Mesendoderm (in vitro differentiated cells): ENCODE measurements at places on chromosomes 7 and 10.

DNA sequence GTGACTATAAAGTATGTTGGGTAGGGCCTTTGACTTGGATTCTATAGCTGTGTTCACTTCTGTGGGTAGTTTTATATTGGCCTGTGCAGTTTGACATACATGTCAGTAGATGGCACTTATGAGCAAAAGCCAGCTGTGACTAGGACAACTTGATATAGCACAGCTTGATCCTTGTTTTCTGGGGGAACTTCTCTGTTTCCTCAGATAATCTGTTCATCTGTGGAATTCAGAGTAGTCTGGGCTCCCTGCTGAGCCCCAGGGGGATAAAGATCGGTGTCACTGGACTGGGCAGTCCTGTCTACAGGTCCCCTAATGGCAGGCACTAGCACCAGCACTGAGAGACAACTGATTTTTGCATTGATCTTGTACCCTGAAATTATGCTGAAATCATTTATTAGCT is 25.4 kb downstream of the CYP2C9 start:
- peak; percentile 99 for DNase-seq
- H3K27me3 ChIP-seq, result no peaks in the 10 kb centered on the region
- no peaks in the 10 kb centered on the region for H3K36me3 ChIP-seq
- no peak overlapping the region for H3K4me3 ChIP-seq

DNA sequence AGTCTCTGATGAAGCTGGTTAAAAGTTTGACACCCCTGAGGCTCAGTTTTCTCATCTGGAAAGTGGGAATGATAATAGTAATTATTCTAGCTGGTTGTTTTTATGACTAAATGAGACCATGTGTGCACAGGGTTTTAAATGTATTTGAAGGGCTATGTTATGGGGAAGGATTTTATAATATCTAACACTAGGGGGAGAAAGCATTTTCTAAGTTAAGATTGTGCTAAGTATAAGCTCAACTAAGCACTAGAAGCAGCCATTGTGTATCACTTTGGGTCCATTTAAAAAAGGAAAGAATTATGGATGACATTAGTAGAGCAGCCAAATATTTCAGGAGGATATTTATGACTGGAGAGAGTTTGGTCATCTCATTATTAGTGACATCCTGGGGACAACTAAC is 49.5 kb upstream of the CREB5 start:
- no peak overlapping the region for H3K27ac ChIP-seq
- H3K27me3 ChIP-seq, result no peaks in the 10 kb centered on the region
- no peak for DNase-seq
- H3K36me3 ChIP-seq, result no peaks in the 10 kb centered on the region
- H3K4me3 ChIP-seq, result no peak overlapping the region
- H3K4me1 ChIP-seq, result no peaks in the 10 kb centered on the region

GRCh38 chr7:131325179-131325840 is 2.4 kb upstream of the MKLN1 start:
- no peak for DNase-seq
- H3K27me3 ChIP-seq, result no peaks in the 10 kb centered on the region
- H3K4me1 ChIP-seq, result peaks cover 7% of the 10 kb centered on the region
- no peak overlapping the region for H3K4me3 ChIP-seq
- H3K27ac ChIP-seq, result no peak overlapping the region
- H3K36me3 ChIP-seq, result no peaks in the 10 kb centered on the region

- no peak for DNase-seq
- H3K27me3 ChIP-seq, result no peaks in the 10 kb centered on the region
- H3K27ac ChIP-seq, result no peak overlapping the region
- H3K36me3 ChIP-seq, result peaks cover 17% of the 10 kb centered on the region
Observed at GRCh38 chr10:13331646-13332045, 16.4 kb downstream of the SEPHS1 start.

GRCh38 chr7:126065766-126066165 is 1136.1 kb upstream of the POT1 start:
- H3K27ac ChIP-seq, result no peak overlapping the region
- H3K36me3 ChIP-seq, result no peaks in the 10 kb centered on the region
- no peaks in the 10 kb centered on the region for H3K27me3 ChIP-seq
- no peak for DNase-seq

DNA sequence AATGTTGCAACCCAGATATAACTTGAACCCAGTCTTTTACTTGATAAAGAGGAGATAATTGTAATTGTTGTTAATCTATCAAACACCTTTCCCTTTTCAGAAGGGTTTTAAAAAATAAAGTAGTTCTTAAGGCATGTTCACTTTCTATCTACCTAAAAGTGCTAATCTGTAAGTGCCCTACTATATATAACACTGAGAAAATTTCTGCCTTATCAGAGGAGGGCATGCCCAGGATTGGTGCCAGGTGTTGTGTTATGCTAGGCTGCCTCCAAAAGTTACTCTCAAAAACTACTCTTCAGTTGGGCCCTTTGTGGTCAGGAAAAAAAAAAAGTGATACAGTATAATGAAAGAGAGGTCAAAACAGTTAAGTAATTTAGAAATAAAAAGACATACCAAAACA is 36.3 kb downstream of the SMNDC1 start:
- H3K4me1 ChIP-seq, result no peaks in the 10 kb centered on the region
- H3K27ac ChIP-seq, result no peak overlapping the region
- H3K4me3 ChIP-seq, result no peak overlapping the region
- no peaks in the 10 kb centered on the region for H3K27me3 ChIP-seq
- H3K36me3 ChIP-seq, result no peaks in the 10 kb centered on the region
- DNase-seq, result no peak

GRCh38 chr10:130066743-130067142 is 43.9 kb downstream of the C10orf143 start:
- no peaks in the 10 kb centered on the region for H3K4me1 ChIP-seq
- DNase-seq, result no peak
- H3K4me3 ChIP-seq, result no peak overlapping the region
- no peak overlapping the region for H3K27ac ChIP-seq
- no peaks in the 10 kb centered on the region for H3K27me3 ChIP-seq

DNA sequence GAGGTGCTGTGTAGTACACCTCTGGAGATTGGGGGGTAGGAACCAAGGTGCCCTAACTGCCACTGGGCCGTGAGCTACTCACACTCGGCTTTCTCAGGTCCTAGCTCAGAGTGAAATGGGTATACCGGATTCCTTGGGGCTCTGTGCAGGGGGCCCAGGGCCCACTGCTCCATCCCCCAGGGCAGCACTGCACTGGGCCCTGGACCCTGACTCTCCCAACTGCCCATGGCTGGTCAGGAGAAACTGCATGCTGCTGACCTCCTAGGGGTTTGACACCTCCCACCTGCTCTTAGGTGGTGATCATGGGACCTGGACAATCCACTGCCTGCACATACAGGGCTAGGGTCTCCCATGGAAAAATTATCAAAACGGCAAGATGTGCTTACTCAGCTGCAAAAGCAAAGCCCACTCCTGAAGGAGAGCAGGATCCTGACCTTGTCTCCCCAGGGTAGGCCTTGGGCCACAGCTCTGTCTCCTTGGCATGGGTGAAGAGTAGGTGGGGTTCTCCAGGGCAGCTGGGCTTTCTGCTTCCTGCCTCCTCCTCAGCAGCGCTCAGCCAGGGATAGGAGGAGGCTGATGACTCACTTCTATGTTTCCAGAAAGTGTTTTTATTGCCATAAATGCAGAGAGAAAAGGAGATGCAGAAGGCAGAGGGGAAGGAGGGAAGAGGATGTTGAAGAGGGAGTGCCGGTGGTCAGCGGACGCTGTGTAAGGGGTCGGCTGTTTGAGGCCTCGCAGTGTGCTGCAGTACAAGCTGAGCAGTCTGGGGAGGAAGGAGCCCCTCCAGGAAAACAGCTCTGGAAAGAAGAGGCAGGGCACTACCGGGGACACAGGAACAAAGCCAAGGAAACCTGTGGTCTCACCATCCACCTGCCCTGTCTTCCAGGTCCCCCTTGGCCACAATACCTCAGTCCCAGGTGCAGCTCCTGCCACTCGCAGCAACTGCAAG is 107.8 kb downstream of the ARHGAP22 start:
- no peaks in the 10 kb centered on the region for H3K4me1 ChIP-seq
- no peak for DNase-seq
- H3K4me3 ChIP-seq, result no peak overlapping the region

- no peaks in the 10 kb centered on the region for H3K27me3 ChIP-seq
- H3K36me3 ChIP-seq, result no peaks in the 10 kb centered on the region
- no peaks in the 10 kb centered on the region for H3K4me1 ChIP-seq
Observed at GRCh38 chr10:58158806-58159205, 108.9 kb downstream of the IPMK start.

GRCh38 chr10:13404305-13404759 is 56.2 kb upstream of the SEPHS1 start:
- no peaks in the 10 kb centered on the region for H3K4me1 ChIP-seq
- H3K27ac ChIP-seq, result no peak overlapping the region
- no peak for DNase-seq
- H3K27me3 ChIP-seq, result no peaks in the 10 kb centered on the region
- no peaks in the 10 kb centered on the region for H3K36me3 ChIP-seq
- H3K4me3 ChIP-seq, result no peak overlapping the region

DNA sequence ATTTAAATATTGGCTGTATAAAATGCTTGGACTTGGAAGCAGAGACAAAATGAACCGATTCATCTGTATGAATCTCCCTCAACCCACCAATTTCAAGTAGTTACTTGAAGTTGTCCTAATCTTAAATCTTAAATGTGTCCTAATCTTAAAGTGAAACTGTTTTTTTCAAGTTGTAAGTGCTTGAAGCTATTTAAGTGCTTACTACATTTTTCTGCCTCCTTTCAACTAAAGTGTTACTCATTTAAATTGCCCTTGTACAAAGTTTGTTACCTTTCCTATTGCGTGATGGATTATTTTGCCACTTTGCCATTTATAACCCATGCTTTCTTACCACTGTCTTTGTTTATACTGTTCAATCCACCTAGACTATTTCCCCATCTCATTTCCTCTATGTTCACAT is 2.8 kb downstream of the BCAP29 start:
- no peaks in the 10 kb centered on the region for H3K36me3 ChIP-seq
- H3K27ac ChIP-seq, result no peak overlapping the region
- H3K4me1 ChIP-seq, result no peaks in the 10 kb centered on the region
- no peaks in the 10 kb centered on the region for H3K27me3 ChIP-seq
- no peak for DNase-seq

- no peaks in the 10 kb centered on the region for H3K36me3 ChIP-seq
- H3K27ac ChIP-seq, result no peak overlapping the region
- DNase-seq, result no peak
- no peaks in the 10 kb centered on the region for H3K27me3 ChIP-seq
- H3K4me1 ChIP-seq, result no peaks in the 10 kb centered on the region
Observed at GRCh38 chr10:50516171-50516570, 107.6 kb downstream of the SGMS1 start.

- H3K27ac ChIP-seq, result no peak overlapping the region
- no peaks in the 10 kb centered on the region for H3K4me1 ChIP-seq
- H3K36me3 ChIP-seq, result no peaks in the 10 kb centered on the region
- no peaks in the 10 kb centered on the region for H3K27me3 ChIP-seq
- no peak for DNase-seq
Observed at GRCh38 chr7:67855322-67855721, 858.7 kb downstream of the TYW1 start.

DNA sequence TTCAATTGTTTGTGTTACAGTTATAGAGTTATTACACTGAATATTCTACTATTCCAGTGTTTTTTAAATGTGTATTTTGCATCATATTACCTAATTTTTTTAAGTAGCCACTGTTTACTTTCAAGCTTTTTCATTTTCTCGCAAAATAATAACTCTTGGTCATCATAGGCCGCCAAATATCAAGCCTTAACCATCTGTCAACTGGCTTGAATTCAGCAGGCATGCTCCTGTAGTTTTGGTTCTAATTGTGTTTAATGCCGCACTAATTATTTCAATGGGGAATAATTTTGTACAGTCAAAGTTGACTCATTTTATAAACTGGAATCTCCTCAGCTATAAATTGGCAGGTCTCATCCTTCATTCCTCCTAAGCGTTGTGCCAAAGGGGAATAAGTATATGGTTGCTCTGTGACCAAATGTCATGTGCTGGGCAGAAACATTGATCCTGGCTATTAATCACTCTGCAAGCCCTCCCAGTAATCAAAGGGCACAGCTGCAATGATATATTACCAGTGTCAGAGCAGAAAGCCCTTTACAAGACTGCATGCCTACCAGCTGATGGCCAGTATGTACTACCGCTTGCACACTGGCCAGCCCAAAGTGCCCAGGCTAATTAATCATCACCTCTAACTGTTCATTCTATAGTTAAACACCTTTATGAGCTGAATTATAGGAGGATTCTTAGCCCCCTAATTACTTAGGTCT is 74.8 kb downstream of the SKAP2 start:
- H3K36me3 ChIP-seq, result no peaks in the 10 kb centered on the region
- no peak for DNase-seq
- no peak overlapping the region for H3K27ac ChIP-seq
- H3K27me3 ChIP-seq, result no peaks in the 10 kb centered on the region
- H3K4me1 ChIP-seq, result no peaks in the 10 kb centered on the region

DNA sequence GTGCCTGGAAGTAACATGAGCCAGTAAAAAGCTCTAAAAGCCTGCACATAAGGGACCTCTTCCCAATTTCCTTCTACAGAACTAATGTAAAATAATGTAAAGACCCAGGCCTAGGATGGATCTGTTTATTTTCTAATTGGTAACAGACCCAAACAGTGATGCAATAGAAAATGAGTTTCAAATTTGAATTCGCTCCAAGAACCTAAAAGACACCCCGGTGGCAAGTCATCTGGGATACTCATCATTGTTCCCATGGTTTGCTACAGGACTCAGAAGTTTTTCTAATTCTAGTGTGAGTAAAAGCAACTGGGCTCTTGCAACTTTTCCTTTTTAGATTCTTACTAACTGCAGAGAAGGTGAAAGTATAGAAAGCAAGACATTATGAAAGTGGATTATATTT is 271.3 kb upstream of the CACNA2D1 start:
- no peaks in the 10 kb centered on the region for H3K36me3 ChIP-seq
- no peaks in the 10 kb centered on the region for H3K27me3 ChIP-seq
- H3K27ac ChIP-seq, result no peak overlapping the region
- H3K4me1 ChIP-seq, result no peaks in the 10 kb centered on the region

- H3K27me3 ChIP-seq, result no peaks in the 10 kb centered on the region
- no peak for DNase-seq
- H3K36me3 ChIP-seq, result no peaks in the 10 kb centered on the region
Observed at GRCh38 chr10:92813979-92814378, 34.3 kb upstream of the EXOC6 start.

DNA sequence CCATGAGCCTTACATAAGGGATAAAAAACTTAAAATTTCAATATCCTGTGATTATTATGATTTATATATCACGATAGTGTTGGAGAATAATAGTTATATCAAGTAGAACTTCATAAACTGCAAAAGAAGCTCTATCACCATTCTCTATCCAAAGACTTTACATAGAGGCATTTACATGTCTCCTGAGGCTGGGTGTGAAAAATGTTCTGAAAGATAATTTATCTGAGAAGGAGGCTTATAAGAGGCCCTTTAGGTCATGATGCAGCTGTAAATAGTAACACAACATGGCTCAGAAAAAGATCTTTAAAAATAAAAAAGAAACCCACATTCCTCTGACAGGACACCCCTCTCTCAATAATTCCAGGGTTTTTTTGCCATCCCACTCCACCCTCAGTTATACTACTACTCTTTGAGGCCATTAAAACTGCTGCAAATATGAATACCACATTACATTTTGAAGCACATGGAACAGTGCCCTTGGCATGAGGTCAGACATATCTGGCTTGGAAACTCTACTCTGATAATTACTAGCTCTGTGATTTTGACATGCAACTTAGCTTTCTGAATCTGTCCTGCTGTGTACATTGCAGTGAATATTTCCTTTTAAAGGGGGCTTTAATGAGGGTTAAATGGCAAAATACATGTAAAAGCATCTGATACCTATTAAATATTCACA is 55.5 kb downstream of the SLC16A12 start:
- no peak for DNase-seq
- no peaks in the 10 kb centered on the region for H3K27me3 ChIP-seq
- no peaks in the 10 kb centered on the region for H3K36me3 ChIP-seq
- peaks cover 4% of the 10 kb centered on the region for H3K4me1 ChIP-seq
- no peak overlapping the region for H3K4me3 ChIP-seq
